ENCODE measurements at places on chromosomes 5 and 9. TPM values are rescaled to one million over a fixed set of nuclear protein-coding genes. Genes with fewer than 3 reads are reported as not detected.

Gene NEURL1B
- 32.9 TPM for total RNA-seq

Gene SPATA9
- 0.51 TPM for total RNA-seq

Gene LTC4S
- 20.3 TPM for total RNA-seq

DNA sequence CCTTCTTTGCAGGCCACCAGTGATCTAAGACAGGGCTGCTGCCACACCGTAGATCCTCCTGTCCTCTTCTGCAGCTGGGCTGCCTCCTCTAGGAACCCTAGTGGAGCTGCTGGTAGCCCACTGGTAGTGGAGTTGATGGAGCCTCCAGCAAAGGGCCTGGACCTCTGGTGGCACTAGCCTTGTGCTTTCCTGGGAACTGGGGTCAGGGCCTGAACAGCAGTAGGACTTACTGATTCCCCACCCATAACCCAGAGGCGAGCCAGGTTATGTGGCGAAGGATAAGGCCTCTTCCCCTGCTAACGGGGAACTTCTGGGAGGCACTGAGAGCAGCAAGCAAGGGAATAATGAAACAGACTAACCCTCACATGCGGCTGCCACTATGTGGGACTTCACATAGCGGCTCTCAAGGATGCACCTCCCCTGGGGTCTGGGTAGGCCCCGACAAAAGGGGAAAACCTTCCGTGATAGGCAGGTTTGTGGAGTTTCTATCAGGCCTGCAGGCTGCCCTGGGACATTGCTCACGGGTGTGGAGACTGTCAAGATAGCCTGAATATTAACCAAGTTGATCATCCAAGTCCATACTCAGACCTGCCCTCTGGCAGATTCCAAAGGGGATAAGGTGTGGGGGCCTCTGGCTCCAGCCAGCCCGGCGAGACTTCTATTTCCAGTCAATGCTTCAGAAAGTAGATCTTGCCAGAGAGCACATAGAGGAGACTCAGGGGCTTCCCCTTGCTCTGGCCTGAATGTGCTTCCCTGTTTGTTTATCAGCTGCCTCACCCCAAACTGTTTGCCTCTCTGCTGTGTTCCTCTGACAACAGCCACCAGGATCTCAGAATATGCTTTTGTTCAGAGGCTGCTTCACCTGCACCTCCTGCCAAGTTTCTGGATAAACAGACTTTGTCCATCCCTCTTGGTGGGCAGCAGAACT, 7.4 kb downstream of the SLC22A4 start:
- no peak for DNase-seq

- no peak for DNase-seq
Observed at GRCh38 chr5:121910036-121910435, 51.7 kb upstream of the SRFBP1 start.

DNA sequence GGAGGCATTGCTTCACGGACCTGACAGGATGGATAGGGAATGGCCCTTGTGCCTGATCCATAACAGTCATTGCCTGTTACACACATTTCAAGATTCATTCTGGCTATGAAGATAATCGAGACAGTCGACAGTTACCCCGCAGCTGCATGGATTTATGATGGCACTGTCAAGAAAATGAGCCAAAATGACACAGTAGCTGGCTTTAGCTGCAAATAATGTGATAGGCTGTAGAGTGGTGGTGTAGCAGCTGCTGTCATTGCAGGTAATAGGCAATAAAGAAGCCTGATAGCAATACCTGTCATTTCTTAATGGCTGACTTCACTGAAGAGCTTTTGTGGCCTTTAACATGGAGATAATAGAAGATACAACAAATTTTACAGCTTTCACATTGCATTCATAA, 1085.2 kb upstream of the ARRDC3 start:
- no peak for DNase-seq

Gene SLF1
- total RNA-seq = 4.3 TPM

Gene CNTNAP3
- 15.9 TPM for total RNA-seq

Data from posterior vena cava (tissue), 2 donors.